ENCODE measurements at places on chromosomes 6 and 20.
A peak's percentile ranks its signal among the peaks of the same experiment; 100 is the strongest.

DNA sequence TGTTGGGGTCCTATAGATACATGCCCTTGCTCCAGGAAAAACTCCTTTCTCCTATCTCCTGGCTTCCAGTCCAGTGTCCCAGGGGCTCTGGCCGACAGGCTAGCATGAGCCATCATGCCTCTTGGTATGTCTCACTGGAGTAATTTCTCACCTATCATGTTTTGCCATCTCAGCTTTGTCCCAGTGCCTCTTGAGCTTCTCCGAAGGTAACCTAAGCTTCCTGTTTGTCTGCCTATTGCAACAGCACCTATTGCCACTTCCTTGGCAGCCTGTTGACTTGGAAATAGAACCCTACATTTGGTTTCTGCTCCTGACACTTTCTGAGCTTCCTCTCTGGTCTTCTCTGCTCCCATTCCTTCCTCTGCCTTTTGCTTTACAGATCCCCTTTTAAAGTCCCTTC, 197.7 kb downstream of the KCNQ5 start:
- DNase-seq = no peak

- DNase-seq = peak; percentile 34
These were observed 34.5 kb downstream of the HLA-A start for GRCh38 chr6:29976588-29977424.

- DNase-seq = no peak
These were observed 24.1 kb upstream of the TFAP2D start for GRCh38 chr6:50689210-50689609.

GRCh38 chr6:166587631-166588413, 1.3 kb upstream of the RAMACL start:
- DNase-seq = peak; percentile 7

GRCh38 chr6:96604420-96604819, 41.5 kb downstream of the FHL5 start:
- DNase-seq = no peak

- DNase-seq = no peak
These were observed 37.4 kb upstream of the BCAS1 start for GRCh38 chr20:54107600-54108325.

DNA sequence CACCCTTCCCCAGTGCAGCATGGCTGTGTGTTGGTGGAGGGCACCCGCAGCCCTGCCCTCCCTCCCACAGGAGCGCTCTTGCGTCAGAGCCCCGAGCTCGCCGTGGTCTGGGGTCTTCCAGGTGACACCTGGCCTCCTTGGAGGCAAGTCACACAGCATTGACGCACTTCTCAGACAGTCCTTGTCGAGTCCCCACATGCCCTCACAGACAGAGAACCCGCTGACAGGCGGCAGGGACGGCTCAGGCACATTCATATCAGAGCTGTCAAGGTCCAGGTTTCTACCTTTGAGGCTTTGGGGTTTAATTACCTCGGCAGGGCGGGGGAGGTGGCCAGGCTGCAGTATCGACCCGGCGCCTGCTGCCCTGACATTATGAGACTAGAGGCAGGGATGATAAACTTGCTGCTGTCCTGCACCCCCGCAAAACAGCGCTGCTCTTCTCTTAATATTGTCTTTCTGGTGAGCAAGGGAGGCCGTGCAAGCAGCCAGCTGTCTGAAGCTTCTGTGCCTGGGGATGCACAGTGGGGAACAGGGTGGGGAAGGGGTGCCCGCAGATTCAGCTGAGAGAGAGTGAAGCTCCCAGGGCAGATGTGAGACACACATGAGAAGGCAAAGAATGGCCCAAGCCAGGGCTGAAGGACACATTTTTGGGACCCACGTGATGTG, 4.7 kb downstream of the NPEPL1 start:
- DNase-seq = no peak

DNA sequence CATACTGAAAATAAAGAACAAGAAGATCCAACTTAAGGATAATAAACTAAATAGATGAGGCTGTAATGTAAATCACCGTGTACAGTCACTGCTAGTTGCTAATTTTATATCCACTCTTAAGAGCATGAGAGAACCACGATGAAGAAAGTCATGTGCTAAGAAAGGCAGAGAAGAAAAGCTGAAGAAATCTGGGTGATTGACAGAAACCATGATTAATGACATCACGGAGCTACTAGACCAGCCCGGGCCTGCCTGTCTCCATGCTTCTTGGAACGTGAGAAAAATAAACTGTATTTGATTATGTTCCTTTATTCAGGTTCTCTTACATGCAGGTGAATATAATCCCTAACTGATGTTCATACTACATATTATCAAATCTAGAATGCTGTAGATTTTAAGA, 84.2 kb upstream of the E2F3 start:
- DNase-seq = no peak

Measured in KG1 (cell line).